ENCODE measurements at places on chromosomes 1 and 21. TPM values are rescaled to one million over a fixed set of nuclear protein-coding genes. Genes with fewer than 3 reads are reported as not detected.

NR1I3 gene
- polyA plus RNA-seq: 0.23 TPM

ROR1 gene
- 9.6 TPM for polyA plus RNA-seq

- no peak for DNase-seq
These were observed 12.4 kb upstream of the BCAR3 start for GRCh38 chr1:93694039-93694438.

GLIS1 gene
- polyA plus RNA-seq: not detected

GRCh38 chr1:2198571-2198970 is 4.0 kb upstream of the FAAP20 start:
- DNase-seq: no peak

DNA sequence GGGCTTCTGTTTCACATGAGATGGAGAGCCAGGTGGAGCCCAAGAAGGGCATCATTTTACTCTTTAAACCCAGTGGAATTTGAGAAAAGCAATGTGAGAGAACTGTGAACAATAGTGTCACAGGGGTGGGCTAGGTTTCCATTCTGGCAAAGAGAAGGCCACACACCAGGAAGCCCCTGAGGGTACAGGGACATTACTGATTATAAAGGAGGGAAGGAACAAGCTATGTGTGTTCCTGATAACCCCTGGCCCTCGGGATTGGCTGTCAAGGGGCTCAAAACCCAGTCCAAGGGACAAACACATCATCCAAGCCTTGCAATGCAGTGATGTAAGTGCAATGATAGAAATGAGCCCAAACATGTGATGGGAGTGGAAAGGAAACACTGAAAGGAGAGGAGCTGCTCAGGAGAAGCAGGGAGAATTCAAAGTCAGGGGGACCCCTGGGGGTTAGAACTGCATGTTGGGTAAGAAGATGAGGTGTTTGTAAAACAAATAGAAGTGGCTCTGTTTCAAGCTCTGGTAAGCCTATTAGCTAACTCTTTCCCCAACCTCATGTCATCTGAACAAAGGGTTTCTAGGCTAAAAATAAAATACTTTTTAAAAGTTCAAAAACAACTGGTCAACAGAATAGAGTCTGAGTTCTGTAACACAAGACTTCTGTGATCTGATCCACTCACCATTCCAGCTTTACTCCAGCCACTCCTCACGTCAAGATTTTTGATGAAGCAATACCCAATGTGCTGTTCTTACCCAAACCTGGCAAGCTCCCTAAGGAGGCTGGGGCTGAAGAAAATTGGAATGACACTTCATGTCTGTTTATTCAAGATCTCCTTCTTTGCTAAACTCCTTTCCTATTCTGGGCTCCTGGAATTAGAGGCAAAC is 51.1 kb upstream of the IL12RB2 start:
- DNase-seq: no peak

NBL1 gene
- polyA plus RNA-seq: 40.0 TPM

ARV1 gene
- polyA plus RNA-seq: 49.7 TPM

BRDT gene
- polyA plus RNA-seq: not detected

- no peak for DNase-seq
These were observed 23.5 kb downstream of the CASP9 start for GRCh38 chr1:15500184-15501178.

AKR7A3 gene
- 0.12 TPM for polyA plus RNA-seq

DNA sequence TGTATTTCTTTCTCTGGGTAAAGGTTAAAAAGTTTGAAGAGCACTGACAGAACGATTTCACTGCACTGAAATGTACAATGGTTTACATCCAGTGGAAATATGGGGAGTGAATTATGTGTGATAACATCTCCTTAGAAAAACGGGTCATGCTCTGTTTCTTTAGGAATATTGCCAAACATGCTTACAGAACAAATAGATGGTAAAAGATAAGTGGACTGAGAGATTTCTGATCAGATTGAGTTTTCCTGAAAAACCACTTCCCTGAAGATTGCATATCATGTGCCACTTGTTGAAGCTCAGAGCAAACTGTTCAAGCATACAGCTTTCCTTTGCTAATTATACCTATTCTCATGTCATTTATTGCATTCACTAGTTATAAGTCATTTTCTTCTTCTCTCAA is 29.9 kb upstream of the DISP1 start:
- no peak for DNase-seq

DNA sequence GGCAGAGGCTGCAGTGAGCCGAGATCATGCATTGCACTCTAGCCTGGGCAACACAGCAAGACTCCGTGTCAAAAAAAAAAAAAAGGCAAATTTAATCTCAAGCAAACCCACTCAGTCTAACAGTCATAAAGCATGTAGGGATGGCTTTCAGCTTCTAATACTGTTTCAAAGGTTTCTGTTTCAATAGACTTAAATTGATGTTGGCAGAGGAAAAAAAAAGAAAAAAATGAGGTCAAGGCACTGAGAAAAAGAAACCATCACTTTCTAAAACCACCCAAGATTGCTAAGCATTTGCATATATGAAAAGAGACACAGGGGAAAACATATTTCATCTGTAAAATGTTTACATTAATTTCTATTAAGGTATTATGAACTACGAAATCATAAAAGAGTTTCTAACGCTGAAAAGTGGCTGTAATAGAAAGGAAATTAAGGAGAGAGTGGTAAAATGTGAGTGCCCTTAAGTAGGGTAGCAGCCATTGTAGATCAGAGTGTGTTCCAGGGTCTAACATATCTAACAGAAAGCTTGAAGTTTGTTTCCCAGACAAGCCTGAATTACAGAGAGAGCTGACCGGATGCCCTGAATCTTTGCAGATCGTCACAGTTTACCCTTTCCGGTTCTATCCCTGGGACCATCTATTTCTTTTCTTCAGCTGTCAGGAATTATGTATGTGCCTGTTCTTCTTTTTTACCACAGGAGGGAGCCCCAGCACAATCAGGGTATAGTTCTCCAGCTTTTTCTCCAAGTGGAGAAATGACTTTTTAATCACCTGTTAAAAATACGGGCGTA is 70.0 kb downstream of the PLD5 start:
- no peak for DNase-seq

DNA sequence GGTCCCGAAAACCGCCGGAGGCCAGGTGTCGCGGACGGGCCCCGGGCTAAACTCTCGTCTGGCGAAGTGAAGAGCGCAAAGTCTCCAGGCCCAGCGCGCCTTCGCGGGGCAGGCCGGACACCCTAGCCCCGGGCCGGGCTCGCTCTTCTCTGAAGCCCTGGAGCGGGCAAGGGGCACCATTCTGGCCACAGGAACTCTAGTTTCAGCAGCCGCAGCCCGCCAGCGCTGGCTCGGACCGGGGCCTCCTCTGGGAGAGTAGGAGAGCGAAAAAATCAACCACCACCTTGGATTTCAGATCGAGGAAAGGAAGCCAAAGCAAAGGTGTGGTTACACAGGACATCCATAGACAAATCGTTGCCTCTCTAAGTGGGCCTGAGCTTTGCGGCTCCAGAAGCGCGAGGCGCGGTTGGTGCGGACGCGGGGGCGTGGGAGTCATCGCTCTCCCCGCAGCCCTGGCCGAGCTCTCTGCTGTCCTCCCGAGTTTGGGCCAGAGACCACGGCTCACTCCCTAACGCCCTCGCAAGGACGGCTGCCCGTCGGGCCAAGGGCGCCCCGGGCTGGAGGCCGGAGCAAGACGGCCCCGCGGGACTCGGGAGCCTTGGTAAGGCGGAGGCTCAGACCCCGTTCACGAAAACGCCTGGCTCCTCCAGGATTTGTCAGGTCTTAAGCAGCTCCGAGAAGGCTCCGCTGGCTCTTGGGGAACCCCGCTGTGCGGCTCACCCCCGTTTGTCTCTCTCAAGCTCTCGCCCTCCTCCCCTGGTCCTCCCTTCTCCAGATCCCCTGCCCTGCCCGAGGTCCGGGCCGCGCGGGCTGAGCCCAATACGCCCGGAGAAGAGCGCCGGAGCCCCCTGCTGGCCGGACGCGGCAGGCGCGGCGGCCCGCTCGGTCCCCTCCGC is 132.9 kb upstream of the DPYD start:
- peak; percentile 71 for DNase-seq

DNA sequence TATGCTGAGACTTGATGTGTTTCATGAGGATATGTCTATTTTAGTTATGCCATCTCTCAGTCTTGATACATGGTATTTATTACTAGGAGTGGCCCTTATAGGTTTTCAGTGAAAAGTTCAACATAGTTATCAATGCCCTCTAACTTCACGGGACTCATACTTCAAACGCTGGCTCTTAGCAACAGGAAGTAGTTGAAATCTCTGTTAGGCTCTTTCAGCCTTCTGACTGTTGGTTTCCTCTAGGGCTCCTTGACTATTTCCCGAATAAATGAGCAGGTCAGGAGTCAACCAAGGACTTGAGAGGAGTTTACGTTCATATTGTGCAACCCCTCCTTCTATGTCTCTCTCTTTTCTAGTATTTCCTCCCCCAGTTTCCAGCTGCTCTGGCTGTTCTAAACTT is 141.8 kb downstream of the RGS7 start:
- no peak for DNase-seq

ACTL8 gene
- not detected for polyA plus RNA-seq

DNA sequence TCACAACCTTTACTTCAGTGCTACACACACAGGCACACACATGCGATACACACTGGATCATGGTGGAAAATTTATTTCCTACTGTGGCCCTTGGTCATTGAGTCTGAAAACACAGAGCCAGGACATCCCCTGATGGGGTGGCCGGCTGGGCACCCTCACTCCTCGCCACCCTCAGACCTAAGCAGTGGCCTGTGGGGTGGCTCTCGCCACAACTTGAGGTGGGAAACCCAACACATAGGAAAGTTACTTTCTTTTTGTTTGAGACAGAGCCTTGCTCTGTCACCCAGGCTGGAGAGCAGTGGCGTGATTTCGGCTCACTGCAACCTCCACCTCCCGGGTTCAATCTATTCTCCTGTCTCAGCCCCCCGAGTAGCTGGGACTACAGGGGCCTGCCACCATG is 19.4 kb downstream of the CRYAA start:
- DNase-seq: no peak

- no peak for DNase-seq
These were observed 172.5 kb upstream of the EDN2 start for GRCh38 chr1:41656825-41657500.

- no peak for DNase-seq
These were observed 359.3 kb upstream of the RUNX1 start for GRCh38 chr21:35408401-35408800.

C1QA gene
- polyA plus RNA-seq: 26.4 TPM

DNA sequence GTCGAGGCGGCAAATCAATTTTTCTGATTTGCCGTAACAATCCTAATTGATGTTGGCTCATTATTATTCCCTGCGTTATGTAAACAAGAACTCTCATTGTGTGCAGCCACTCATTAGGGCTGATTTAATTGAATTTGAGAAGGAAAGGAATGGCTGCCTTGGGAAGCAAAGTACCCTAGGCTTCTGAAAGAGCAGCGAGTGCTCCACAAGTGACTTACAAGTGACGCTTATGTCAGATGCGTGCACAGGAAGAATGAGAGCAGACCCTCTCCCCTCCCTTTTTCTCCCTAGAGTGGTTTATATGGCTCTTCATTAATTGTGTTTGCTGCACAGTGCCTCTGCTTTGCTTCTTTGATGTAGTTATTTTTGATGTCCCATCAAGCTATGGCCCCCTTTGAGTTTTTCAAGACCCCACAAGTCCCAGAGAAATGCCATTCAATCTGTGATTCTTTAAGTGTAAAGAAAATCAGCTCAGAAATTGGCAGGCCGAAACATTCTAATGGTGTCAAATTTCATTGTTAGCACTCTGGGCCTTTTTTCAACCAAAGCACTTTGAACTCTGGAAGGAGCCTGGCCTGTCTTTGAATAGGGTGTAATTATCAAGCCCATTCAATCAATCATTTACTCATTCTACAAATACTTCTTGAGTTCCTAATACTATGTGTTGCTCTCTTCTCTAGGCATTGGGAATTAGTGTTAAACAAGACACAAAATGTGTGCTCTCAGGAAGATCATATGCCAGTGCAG is 86.8 kb upstream of the VAV3 start:
- DNase-seq: no peak

MFN2 gene
- 374 TPM for polyA plus RNA-seq

GRCh38 chr1:84712276-84712874 is 22.1 kb upstream of the SSX2IP start:
- no peak for DNase-seq

GNG4 gene
- not detected for polyA plus RNA-seq

DNA sequence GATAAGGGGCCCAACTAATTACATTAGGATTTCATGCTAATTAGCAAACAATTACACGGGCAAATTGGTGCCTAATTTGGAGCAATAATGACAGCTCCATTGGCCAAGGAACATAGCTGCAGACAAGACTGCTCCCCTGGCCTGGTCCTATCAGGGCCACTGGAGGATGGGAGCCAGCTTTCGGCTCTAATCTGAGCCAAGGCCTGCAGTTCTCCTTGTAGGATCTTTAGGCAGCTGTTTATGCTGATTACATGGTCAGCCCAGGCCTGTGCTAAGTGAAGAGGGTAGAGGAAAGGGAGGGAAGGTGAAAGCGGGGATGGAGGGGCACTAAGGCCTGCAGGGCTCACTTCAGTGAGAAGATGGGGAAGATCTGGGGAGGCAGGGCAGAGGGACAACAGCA is 12.4 kb upstream of the ADGRB2 start:
- no peak for DNase-seq

CENPL gene
- 4.6 TPM for polyA plus RNA-seq

GRCh38 chr1:178706432-178706831 is 18.6 kb upstream of the RALGPS2 start:
- no peak for DNase-seq

GRCh38 chr1:211648336-211648735 is 27.1 kb downstream of the NEK2 start:
- no peak for DNase-seq

DNA sequence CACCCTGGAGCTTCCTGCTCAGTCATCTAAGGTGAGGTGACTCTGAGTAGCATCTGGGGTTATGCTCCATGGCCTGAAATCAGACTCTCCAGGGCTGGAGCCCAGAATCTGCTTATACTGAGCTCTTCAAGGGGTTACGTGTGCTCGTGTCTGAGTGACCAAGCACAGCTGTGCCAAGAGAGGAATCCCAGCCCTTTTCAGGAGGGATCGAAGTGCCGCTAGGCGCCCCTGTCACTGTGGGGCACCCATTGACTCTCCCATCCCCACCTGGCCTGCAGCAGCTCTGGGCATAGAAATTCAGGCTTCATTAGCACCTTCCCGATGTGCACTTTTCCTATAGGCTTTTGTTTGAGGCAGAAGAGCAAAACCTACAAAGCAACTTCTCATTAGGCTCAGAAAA is 13.8 kb downstream of the VASH2 start:
- no peak for DNase-seq

DNA sequence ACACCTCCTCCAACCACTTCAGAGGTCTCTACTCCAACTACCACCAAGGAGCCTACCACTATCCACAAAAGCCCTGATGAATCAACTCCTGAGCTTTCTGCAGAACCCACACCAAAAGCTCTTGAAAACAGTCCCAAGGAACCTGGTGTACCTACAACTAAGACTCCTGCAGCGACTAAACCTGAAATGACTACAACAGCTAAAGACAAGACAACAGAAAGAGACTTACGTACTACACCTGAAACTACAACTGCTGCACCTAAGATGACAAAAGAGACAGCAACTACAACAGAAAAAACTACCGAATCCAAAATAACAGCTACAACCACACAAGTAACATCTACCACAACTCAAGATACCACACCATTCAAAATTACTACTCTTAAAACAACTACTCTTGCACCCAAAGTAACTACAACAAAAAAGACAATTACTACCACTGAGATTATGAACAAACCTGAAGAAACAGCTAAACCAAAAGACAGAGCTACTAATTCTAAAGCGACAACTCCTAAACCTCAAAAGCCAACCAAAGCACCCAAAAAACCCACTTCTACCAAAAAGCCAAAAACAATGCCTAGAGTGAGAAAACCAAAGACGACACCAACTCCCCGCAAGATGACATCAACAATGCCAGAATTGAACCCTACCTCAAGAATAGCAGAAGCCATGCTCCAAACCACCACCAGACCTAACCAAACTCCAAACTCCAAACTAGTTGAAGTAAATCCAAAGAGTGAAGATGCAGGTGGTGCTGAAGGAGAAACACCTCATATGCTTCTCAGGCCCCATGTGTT is 66.6 kb downstream of the TPR start:
- DNase-seq: no peak

SRSF10 gene
- 41.1 TPM for polyA plus RNA-seq

Measured in heart left ventricle (tissue), 16 donors.